ENCODE measurements at places on chromosomes 11 and 22. TPM values are rescaled to one million over a fixed set of nuclear protein-coding genes. Genes with fewer than 3 reads are reported as not detected.

The CFAP300 gene
- not detected for total RNA-seq

The POTEH gene
- not detected for total RNA-seq

The TREH gene
- not detected for total RNA-seq

The LRRC10B gene
- not detected for total RNA-seq

The BACE1-AS gene
- 5.7 TPM for total RNA-seq

The GDPD4 gene
- total RNA-seq = not detected

The PRODH gene
- 1.0 TPM for total RNA-seq

The PYGM gene
- 4.8 TPM for total RNA-seq

The DRD4 gene
- total RNA-seq = 0.34 TPM

The TBX1 gene
- 0.56 TPM for total RNA-seq

The DKK3 gene
- total RNA-seq = not detected
